Fibroblast of skin of scalp (primary cell): ENCODE measurements at places on chromosomes 7 and 10.

- DNase-seq: no peak
Observed at GRCh38 chr10:50316695-50317648, 65.7 kb upstream of the ASAH2 start.

GRCh38 chr7:40582539-40582938 lies 447.7 kb downstream of the SUGCT start:
- DNase-seq: no peak

- no peak for DNase-seq
Observed at GRCh38 chr7:139623518-139623917, 100.0 kb downstream of the CLEC2L start.

GRCh38 chr10:88347597-88348304 lies 235.4 kb downstream of the RNLS start:
- DNase-seq: no peak

GRCh38 chr7:21704359-21704758 lies 161.5 kb downstream of the DNAH11 start:
- DNase-seq: no peak
